ELR (cell line): ENCODE measurements at places on chromosomes 11 and 22.

DNA sequence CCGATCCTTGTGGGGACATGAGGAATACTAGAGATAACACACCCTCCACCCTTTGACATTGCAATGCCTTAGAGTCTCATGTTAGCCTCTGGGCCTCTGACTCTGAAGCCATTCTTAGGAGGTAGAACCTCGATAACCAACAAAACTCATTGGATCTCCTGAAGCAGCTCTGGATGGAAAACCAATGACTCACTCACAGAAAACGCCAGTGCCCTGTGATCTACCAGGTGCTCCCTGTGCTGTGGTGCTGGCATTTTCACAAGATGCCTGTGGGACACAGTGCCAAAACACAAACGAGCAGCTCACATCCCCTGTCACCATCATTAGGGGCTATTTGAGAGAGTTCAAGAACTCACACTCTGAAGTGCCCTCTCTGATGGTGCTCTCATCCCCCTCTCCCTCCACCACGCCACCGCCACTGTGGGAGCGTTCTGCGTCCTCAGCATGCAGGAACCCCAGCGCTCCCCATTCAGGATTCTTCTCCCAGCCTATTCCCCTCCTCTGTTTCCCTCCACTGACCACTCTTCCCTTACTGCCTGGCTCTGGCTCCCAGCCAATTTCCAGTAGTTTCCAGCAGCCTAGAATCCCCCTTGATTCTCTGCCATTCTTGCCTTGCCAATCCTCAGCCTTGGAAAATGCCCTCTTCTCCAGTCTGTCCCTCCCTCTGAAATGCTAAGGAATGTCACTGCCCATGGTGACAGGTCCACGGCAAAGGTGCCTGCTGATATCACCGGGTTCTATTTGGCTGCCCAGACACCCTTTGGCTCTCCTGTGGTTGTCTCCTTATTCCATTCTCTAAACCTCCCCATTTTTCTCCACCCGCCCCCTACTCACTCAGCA lies 4.7 kb upstream of the POLD4 start:
- peak; percentile 69 for DNase-seq

- peak; percentile 5 for DNase-seq
Measured at GRCh38 chr11:74380746-74381439, 17.3 kb downstream of the PGM2L1 start.

DNA sequence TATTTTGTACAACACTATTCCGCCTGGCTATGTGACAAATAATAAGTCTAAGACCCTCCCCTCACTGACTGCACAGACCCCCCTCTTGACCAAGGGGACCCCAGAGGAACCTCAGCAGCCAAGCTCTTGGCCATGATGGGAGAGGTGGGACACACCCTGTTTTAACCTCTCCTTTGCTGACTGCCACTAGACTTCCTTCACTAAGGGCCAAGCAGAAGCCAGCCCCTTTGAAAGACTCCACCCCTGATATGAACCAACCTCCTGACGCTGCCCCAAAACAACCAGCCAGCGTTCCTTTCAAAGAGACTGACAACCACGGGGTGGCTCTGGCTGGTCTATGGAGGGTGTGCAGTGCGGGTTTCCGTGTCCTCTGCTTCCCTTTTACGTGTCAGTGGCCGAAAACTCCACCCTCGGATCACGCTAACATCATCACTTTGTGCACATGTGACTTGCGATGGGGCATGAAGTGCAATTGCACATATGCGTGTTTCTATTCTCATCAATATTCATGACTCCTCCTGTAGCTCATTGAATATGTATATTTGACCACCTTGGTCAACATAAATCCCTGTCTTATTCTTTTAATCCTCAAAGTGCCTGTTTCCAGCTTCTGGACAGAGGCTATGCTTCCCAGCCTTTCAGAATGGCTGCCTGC lies 643.9 kb downstream of the TBC1D22A start:
- no peak for DNase-seq

DNA sequence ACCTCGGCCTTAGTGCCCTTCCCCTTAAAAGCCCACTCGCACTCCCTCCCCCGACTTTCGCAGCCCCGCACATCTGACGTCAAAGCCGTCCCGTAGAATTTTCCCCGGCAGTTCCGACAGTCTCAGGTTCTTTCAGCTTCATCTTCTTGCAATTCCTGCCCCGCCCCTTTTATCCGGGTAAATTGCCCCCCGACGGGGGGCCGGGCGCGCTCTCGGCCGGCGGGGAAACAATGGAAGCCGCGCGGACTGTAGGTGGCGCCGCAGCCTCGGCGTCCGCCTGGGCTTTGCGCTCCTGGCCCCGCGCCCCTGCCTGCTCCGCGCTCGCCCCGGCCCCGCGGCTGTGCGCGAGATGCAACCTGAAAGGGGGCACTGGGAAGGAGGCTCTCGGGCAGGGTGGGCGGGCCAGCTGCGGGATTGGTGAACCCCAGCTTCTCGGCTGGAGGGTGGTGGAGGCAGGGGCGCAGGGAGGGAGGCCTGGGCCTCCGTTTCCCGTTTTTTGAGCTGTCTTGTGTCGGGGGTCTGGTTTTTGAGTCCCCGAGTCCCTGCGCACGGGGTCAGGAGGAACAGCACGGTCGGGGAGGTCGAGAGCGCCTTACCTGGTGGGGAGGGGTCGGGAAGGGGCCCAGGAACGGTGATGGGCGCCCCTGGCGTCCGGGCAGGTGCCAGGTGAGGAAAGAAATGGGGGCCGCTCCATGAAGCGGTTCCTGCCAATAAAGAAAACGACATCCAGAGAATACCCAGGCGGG lies 859 bp upstream of the FGF19 start:
- DNase-seq, result peak; percentile 33

DNA sequence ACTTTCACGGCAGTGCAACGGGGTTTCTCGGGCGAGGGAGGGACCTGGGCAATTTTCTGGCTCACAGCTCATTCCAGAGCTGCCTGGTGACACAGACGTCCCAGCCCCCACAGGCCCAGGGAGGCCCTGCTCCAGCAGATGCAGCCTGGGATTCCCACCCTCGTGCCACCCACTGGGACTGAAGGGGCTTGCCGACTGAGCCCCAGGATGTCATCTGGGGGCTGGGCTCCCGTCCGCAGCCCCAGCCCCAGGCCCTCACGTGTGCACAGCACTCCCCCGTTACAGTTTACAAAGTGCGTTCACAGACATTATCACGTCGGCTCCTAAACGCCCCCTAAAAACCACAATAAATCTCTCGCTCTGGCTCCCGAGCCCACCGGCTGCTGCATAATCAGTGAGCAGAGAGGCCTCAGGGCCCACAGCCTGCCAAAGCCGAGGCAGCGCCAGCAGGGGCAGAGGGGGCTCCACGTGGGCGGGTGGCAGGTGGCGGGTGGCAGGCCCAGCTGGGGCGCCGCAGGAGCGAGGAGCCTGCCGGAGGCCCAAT lies 76.9 kb upstream of the TCF20 start:
- DNase-seq, result no peak

DNA sequence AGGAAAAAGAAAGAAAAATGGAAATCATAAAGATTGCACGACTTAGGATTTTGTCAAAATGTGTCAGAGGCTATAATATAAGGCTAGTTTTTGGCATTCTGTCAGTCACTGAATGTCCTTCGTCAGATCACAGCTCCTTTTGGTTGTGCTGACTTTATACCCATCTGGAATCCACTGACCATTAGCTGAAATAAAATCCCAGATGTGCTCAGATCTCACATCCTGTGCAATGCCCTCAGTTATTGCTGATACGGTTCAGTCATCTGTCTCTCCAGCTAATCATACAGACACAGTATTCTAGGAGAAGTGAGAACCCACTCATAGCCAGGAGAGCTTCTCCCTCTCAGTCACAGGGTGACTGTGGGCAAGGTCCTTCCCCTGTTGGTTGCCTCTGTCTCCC lies 11.5 kb downstream of the CD44 start:
- no peak for DNase-seq

DNA sequence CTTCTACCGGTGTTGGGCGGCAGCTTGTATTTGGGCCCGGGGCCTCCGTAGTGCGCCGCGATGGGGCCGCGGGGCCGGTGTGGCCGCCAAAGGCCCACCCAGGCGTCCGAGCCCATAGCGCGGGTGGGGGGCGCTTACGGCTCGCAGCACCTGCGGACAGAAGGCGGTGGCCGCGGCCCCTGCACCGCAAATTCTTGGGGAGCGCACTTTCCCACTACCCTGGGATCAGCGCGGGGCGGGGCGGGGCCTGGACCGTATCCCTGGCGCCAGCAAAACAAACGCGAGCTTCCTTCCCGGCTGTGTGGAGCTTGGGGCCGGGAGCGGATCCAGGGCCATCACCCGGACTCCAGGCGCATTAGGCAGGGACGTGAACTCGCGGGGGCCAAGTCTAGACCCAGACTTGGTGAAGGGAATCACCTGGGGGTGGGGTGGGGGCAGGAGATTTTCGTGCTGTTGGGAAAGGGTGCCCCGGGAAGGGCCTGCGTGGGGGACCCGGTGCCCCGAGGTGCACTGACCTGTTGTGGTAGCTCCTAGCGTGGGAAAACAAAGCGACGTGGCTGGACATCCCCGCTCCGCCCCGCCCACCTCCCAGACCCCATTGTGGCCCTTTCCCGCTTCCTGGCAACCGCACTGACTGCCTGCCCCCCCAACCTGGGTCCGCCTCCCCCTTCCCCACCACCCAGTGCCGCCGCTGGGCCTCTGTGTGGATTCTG lies 2.3 kb upstream of the TYMP start:
- peak; percentile 68 for DNase-seq

GRCh38 chr11:44834846-44835245 lies 108.1 kb downstream of the TSPAN18 start:
- no peak for DNase-seq

GRCh38 chr11:13135385-13136271 lies 126.5 kb downstream of the RASSF10 start:
- peak; percentile 55 for DNase-seq

DNA sequence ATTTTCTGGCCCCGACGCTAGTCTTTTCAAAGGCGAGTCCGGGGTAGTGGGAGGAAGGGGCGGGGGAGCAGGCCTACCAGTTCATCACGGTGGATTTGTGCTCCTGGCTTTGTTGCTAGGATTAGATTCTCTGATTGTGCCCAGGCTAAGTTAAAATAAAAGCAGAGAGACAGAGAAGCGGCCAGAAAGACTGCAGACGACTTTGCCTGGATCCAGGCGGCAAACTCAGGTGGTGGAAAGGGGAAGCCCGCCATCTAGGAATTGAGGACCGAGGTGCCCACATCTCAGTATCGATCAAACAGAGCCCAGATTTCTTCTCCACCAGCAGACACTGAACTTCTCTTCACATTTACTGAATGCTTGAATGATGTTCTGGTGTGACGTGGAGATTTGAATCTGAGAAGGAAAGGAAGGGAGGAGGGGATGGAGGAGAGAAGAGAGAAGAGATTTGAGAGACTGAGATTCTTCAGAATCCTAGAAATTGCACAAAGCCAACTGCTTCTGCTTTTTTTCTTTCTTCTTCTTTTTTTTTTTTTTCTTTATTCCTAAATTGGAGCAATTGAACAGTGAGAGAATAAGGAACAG lies 2.7 kb downstream of the FAT3 start:
- no peak for DNase-seq

- DNase-seq, result peak; percentile 62
Measured at GRCh38 chr22:39144101-39144767, 8.2 kb downstream of the CBX7 start.

- DNase-seq, result no peak
Measured at GRCh38 chr11:6476571-6476970, 2.8 kb upstream of the TRIM3 start.

GRCh38 chr11:62147545-62147944 lies 23.7 kb downstream of the INCENP start:
- DNase-seq, result no peak

DNA sequence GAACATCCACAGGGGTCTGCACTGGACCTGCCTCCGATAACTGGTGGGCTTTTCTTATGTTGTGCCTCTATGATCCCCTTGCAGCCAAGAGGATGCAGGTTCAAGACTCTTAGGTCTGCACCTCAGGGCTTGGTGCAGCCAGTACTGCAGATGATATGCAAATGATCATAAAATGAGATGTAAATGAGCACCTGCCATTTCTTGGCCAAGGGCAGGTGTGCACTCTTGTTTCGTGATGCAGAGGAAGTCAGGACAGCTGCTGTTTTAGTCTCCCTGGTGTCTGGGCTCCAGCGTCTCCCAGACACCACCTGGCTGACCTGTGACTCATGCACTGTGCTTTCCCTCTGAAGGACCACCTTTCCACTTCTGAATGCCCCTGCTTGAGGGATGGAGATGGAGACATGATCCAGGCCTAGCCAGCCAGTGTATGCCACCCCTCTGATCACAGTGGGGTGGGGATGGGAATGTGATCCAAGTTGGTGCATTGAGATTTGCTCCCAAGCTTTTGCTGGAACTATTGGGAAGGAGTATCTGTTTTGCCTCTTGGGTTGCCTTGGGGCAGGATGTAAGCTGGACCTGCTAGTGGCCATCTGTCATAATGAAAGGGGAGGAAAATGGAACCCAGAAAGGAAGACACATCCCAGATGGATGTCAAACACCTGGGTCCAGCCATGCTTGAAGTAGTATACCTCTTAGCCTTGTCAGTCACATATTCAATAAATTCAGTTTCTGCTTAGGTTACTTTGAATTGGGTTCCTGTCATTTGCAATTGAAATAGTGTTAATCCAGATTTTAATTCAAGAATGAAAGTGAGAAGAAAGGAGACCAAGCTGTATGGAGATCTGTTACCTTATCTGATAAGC lies 3.3 kb upstream of the KCNJ11 start:
- DNase-seq, result no peak

DNA sequence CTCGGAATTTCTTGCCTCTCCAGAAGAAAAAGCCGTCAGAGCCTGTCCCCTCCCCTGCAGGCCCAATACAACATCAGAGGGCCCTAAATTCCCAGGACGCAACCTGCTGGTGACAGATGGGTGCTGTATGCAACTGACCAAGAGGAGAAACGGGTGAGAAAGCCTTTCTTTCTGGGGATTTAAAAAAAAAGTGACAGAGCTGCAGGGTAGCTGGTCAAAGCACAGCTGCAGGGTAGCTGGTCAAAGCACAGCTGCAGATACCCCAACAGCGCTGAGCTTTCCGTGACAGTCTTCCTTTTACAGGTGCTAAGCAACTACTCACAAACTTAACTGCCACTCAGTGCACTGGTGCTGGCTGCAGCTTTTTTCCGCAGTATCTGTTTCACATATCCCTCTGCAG lies 17.8 kb downstream of the AP1B1 start:
- no peak for DNase-seq

- DNase-seq, result no peak
Measured at GRCh38 chr22:27470169-27470772, 331.3 kb downstream of the MN1 start.

DNA sequence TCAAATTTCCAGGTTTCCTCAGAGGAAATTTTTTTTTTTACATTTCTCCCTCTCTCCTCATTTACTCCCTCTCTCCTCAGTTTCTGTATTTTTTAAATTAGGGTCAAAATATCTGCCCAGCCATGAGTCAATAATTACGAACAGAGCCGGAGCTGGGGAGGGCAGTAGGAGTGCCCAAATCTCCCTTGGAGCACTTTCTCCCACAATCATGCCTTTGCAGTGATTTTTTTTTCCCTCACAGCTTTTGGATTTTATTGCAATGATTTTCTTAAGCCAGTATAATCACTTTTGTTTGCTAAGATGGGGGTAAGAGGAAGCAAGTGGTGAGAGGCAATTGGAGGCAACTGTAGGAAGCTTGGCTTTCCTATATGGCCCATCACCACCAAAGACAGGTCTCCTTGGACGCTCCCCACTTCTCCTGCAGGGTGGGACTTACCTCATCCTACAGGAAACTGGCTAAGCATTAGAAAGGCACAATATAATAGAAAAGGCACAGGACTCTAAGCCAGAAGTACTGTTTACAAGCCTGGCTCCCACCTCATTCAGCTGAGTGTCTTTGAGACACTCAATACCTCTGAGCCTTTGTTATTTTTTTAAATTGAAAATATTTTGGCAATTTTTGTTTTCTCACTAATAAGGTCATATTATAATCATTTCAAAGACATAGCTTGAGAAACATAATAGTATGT lies 192.6 kb upstream of the PITPNB start:
- no peak for DNase-seq
